ENCODE measurements at places on chromosomes 12 and 14. TPM values are rescaled to one million over a fixed set of nuclear protein-coding genes. Genes with fewer than 3 reads are reported as not detected.

DNA sequence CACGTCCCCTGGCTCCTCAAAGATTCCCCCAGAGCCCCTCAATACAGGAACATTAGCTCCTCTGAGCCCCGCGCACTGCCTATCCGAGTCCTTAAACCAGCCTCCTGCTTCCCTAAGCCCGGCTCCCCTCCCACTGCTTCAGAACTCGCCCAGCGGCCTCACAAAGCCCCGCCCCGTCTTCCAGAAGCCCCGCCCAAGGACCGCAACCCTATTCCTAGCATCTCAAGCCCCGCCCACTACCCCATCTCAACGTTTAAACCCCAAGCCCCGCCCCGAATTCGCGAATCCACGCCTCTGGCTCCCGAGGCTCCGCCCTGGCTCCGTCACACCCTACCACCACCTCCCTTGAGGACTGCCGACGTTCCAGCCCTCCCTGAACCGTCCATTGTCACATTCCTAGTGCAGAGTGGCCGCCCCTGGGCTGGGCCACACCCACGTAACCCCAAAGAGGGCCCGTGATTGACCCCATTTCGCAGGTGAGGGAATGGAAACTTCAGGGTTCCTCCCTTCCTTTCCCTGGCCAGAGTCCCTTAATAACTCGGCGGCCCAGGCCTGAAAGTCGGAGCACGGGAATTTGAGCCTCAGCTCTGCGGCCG lies 646 bp upstream of the CORO1C start:
- H3K4me1 ChIP-seq, result no peaks in the 10 kb centered on the region
- peak overlapping the region; percentile 93 for H3K27ac ChIP-seq
- DNase-seq, result peak; percentile 100
- H3K4me3 ChIP-seq, result peak overlapping the region; percentile 54
- no peaks in the 10 kb centered on the region for H3K36me3 ChIP-seq

DNA sequence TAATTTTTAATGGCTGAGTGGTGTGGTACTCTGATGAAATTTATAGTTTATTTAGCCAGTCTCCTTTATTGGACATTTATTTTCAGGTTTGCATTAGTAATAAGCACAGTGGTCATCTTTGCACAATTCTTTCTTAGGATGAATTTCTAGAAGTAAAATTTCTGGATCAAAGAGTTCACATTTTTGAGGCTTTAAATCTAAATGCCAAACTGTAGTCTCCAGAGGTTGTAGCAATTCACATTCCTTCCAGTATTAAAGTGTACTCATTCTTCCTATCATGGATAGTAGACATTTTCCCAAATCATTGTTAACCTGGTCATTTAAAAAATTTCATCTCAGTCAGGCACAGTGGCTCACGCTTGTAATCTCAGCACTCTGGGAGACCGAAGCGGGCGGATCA lies 24.8 kb downstream of the SLC39A9 start:
- no peak overlapping the region for H3K27ac ChIP-seq
- no peaks in the 10 kb centered on the region for H3K27me3 ChIP-seq
- H3K4me3 ChIP-seq, result no peak overlapping the region
- H3K36me3 ChIP-seq, result no peaks in the 10 kb centered on the region

PLD4 gene
- not detected for total RNA-seq

DNA sequence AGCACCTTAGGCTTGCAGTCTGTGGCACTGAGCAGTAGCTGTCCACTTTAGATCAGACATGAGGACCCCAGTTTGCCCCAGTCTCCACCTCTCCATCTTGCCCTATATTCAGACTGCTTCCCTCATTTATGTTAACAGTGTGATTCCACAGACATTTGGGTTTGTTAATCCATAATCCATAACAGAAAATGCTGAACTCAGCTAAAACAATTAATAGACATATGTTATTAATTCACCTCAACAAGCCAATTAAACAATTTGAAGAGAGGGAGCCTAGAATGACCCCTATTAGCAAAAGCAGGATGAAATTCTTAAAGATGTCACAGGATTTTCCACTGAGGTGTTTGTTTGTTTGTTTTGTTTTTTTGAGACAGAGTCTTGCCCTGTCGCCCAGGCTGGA lies 9.1 kb downstream of the CDKL1 start:
- H3K36me3 ChIP-seq, result no peaks in the 10 kb centered on the region
- no peaks in the 10 kb centered on the region for H3K27me3 ChIP-seq
- no peak overlapping the region for H3K4me3 ChIP-seq
- H3K4me1 ChIP-seq, result peaks cover 12% of the 10 kb centered on the region
- DNase-seq, result no peak

DNA sequence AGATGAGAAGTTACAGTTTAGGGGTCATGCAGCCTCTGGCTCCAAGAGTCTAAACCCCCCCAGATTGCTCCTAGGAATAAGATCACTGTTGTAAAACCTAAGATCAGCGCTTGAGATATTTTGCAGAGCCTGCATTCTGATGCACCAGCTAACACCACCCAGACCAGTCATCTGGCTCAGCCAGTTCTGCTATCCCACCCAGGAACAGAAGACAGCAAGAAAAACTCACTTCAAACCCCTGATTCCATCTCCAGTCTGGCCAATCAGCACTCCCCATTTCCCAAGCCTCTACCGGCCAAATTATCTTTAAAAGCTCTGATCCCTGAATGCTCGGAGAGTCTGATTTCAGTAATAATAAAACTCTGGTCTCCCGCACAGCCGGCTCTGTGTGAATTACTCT lies 158.6 kb downstream of the ZNF664 start:
- H3K27me3 ChIP-seq, result no peaks in the 10 kb centered on the region
- H3K4me3 ChIP-seq, result no peak overlapping the region
- H3K27ac ChIP-seq, result no peak overlapping the region
- no peaks in the 10 kb centered on the region for H3K4me1 ChIP-seq
- no peak for DNase-seq

DNA sequence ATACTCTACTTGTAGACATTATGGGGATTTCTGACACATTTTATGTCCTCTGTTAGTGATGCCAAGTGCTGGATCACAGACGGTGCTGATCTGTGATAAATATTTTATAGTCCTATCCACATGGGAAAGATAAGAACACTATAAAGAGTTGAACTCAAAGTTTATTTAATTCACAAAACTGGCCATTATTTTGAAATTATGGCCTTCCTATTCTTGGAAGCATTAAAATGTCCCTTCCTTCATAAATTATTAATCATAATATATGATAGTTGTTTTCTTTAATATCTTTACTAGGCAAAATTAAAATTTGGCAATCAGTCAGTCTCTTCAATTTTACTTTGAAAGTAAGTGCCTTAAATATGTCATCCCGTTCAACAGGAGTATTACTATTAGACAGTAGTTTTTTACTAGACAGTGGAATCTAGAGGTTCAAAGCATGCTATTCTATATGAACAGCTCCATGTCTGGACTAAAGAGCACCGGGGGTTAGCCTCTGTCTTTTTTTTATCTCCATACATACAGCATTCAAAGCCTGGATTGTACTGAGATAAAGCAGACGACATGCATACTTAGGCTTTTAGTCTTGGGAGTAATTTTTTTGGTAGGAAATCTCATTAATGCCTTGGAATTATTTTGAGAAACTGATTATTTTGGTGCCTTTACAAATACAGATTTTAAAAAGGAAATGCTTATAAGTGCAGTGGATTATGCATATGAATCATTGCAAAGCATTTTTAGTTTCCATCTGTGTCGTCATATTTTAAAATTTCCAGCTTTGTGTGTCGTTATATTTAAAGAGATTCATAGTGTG lies 306.1 kb upstream of the RGS6 start:
- no peaks in the 10 kb centered on the region for H3K36me3 ChIP-seq
- no peaks in the 10 kb centered on the region for H3K4me1 ChIP-seq
- H3K27me3 ChIP-seq, result no peaks in the 10 kb centered on the region

FCF1 gene
- 53.0 TPM for total RNA-seq

DNA sequence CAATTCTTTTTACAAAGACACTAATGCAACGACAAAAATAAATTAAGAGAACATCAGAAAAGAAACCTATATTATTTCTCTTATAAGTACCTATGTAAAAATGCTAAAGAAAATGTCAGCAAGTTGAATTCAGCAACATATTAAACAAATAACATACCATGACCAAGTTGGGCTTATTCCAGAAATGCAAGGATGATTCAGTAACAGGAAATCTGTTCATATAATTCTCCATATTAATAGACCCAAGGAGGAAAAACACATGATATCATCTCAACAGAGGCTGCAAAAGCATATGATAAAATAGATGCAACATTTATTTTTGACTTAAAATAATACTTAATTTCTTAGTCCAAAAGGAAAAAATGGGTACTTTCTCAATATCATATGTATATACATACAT lies 25.1 kb upstream of the GPHB5 start:
- H3K27ac ChIP-seq, result no peak overlapping the region
- H3K4me1 ChIP-seq, result no peaks in the 10 kb centered on the region
- H3K27me3 ChIP-seq, result no peaks in the 10 kb centered on the region
- no peak overlapping the region for H3K4me3 ChIP-seq

DNA sequence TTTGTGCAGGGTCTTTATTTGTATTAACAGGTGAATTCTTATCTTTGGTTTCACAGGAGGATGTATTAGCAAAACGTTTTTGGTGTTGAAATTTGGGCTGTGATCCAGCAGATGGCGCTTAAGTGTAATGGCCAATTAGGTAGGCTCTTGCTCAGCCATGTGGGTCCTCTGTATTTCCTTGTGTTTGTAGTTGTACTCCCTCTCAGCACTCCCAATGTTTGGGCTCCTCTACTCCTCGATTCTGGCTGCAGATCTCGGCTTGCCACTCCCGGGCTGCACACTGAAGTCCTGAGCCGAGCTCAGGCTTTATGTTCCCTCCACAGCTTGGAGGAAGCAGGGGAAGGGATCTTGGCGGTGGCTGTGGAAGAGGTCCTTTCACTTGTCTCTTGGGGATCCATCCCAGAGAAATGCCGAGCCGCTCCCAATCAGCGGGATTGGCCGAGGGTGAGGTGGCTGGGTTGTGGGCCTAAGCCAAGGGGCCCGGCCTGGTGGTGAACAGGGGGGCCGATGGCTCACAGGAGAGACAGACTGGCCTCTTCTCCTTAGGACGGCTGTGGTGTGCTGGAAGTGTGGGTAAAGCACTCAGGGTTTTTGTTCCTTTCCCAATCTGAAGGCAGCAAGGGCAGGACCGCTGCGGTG lies 133.7 kb downstream of the AEBP2 start:
- H3K27ac ChIP-seq, result no peak overlapping the region
- no peak overlapping the region for H3K4me3 ChIP-seq
- DNase-seq, result no peak
- H3K27me3 ChIP-seq, result no peaks in the 10 kb centered on the region
- H3K4me1 ChIP-seq, result peaks cover 16% of the 10 kb centered on the region
- H3K36me3 ChIP-seq, result no peaks in the 10 kb centered on the region

DNA sequence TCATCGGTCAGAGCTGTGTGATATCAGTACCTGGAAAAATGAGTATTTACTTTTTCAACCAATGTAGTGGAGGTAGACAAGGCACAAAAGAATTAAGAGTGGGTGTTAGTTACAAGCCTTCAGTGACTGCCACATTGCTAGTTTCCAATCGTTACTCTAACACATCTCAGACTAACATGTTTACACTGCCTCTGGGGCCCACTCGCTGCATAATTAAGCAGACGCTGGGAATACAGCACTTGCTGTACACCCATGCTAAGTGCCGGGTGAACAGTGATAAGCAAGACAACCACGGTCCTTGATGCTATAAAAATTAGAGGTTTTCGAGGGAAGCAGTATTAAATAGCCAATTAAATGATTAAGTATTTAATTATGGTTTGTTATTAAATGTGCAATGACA lies 1147.6 kb downstream of the AACS start:
- no peaks in the 10 kb centered on the region for H3K36me3 ChIP-seq
- DNase-seq, result no peak
- no peaks in the 10 kb centered on the region for H3K27me3 ChIP-seq
- no peaks in the 10 kb centered on the region for H3K4me1 ChIP-seq

GRCh38 chr12:85920324-85920947 lies 46.3 kb downstream of the NTS start:
- no peaks in the 10 kb centered on the region for H3K27me3 ChIP-seq
- no peaks in the 10 kb centered on the region for H3K36me3 ChIP-seq
- no peak overlapping the region for H3K4me3 ChIP-seq
- no peaks in the 10 kb centered on the region for H3K4me1 ChIP-seq
- no peak overlapping the region for H3K27ac ChIP-seq

- no peak for DNase-seq
- H3K27ac ChIP-seq, result peak overlapping the region; percentile 79
- H3K36me3 ChIP-seq, result no peaks in the 10 kb centered on the region
- no peaks in the 10 kb centered on the region for H3K27me3 ChIP-seq
These were observed 11.4 kb downstream of the PLEKHG6 start for GRCh38 chr12:6321905-6322304.

GRCh38 chr14:74324931-74325361 lies 22.2 kb upstream of the ABCD4 start:
- no peaks in the 10 kb centered on the region for H3K36me3 ChIP-seq
- H3K27me3 ChIP-seq, result no peaks in the 10 kb centered on the region
- no peak overlapping the region for H3K27ac ChIP-seq
- no peak overlapping the region for H3K4me3 ChIP-seq

DNA sequence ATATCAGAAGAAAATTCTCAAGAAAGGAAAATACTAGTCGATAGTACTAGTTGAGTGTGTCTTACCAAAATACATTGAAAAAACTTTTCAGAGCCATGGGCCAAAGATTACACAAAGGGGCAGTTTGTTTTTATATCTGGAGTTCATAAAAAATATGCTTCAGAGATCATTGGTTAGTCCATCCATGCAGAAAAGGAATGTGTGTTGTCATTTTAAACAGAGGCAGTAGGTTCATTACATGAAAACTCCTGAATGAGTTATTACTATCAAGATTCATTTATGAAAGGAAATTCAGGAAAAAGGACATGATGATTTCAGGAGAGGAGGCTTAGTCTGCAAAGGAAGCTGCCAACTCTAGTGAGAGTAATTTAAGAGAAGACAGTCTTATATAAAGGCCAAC lies 354.8 kb downstream of the AEBP2 start:
- H3K27me3 ChIP-seq, result no peaks in the 10 kb centered on the region
- no peaks in the 10 kb centered on the region for H3K36me3 ChIP-seq
- no peaks in the 10 kb centered on the region for H3K4me1 ChIP-seq

DNA sequence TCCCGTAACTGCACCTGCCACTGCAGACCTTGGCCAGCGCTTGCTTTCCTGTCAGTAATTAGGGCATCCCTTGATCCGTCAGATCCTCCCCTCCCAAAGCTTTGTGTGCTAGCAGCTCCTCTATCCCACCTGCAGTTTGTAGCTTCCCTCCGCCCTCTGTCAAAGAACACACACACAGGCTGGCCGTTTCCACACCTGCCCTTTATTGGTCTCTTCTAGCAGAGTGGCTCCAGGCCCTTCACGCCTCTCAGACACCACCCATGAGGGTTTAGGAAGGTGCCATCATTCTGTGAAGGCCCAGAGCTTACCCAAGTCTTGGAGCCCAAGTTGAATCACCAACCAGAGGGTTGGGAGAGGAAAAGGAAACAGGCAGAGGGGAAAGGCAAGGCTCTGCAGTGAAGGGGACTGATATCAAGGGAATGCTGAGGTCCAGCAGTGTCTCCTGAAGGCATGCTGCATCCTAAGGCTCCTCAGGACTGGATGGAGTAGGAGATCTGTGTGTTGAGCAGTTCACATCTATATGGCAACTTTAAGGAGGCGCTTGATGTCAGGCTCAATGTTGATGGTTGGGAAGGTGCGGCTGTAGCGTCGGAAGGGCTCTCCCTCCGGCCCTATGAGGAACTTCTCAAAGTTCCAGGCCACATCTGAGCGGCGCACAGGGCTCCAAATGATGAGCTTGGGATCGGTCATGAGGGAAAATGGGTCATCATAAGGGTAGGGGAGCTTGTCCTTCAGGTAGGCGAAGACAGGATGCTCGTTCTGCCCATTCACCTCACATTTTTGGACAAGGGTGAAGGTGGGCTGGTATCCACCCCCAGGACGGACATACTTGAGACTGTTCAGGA lies 3.4 kb downstream of the GPX2 start:
- DNase-seq, result no peak
- no peaks in the 10 kb centered on the region for H3K27me3 ChIP-seq
- H3K4me1 ChIP-seq, result peaks cover 49% of the 10 kb centered on the region
- no peak overlapping the region for H3K27ac ChIP-seq
- H3K36me3 ChIP-seq, result no peaks in the 10 kb centered on the region
- H3K4me3 ChIP-seq, result no peak overlapping the region

NR4A1 gene
- 108 TPM for total RNA-seq

TAS2R42 gene
- not detected for total RNA-seq

Measured in adrenal gland (tissue), 19 donors.